ENCODE measurements at places on chromosomes 1 and 21. TPM values are rescaled to one million over a fixed set of nuclear protein-coding genes. Genes with fewer than 3 reads are reported as not detected.

GRCh38 chr21:42614811-42615351 lies 38.5 kb upstream of the PDE9A start:
- DNase-seq, result no peak

DNA sequence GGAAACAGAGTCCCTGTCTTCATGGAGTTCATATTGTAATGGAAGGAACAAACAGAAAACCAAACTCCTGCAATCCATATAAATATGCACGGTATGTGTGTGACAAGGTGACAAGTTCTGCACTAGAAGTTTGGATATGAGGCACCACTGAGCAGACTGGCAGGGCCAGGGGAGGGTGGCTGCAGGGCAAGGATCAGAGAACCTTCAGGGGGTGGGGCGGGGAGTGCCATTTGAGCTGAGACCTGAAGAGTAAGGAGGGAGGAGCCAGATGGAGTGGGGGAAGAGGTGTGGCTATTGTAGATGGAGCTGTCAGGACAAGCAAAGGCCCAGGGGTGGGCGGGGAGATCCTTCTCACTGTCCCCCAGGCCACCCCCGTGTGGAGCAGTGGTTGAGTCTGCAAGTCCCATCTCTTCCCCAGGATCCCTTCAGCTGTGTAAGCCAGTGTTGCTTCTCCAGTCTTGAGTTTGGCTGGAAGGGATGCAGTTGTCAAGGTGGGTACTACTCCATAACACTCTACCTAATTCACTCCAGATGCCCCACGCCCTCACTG lies 76.4 kb downstream of the ATP5PO start:
- DNase-seq, result no peak

GRCh38 chr1:29646161-29646775 lies 409.9 kb downstream of the PTPRU start:
- no peak for DNase-seq

DNA sequence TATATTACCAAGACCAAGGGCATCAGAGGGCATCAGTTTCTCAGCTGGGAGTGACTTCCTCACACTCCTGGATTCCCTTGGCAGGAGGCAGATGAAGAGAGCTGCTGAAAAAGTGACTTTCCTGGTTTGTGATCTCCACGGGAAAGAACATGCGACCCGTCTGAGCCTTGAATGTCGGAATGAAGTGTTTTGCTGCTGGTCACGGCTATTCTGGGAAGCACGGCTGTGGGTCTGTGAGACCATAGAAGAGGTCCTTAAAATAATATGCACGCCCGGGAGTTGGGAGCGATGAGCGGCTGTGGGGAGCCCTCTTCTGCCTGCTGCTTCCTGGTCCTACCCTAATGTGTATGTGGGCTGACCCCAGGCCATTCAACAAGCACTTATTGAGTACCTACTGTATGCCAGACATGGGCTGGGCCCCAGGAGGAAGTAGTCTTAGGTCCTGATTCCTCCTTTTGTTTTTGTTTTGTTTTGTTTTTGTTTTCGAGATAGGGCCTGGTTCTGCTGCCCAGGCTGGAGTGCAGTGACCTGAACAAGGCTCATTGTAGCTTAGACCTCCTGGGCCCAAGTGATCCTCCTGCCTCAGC lies 13.2 kb upstream of the UMODL1 start:
- DNase-seq, result no peak

GRCh38 chr1:222034790-222035189 lies 292.9 kb upstream of the DUSP10 start:
- no peak for DNase-seq

Gene CR1L
- not detected for total RNA-seq

Gene GOLT1A
- total RNA-seq, result not detected
